ENCODE measurements at places on chromosomes 7 and 10.

DNA sequence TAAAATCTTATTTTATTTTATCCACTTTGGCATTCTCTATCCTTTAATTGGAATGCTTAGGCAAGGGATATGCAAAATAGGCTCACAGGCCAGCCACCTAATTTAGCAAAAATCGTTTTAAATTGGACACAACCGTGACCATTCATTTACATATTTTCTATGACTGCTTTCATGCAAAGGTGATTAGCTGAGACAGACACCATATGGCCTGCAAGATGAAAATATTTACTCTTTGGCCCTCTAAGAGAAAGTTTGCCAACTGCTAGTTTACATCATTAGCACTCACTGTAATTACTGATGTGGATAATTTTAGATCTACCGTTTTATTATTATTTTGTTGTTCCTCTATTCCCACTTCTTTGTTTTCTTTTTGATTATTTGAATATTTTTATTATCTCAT, 375.5 kb upstream of the LRRTM3 start:
- DNase-seq = no peak

GRCh38 chr7:107911981-107912380, 21.0 kb downstream of the DLD start:
- DNase-seq = no peak

- no peak for DNase-seq
Measured at GRCh38 chr7:25303281-25304181, 75.2 kb upstream of the NPVF start.

GRCh38 chr7:143882020-143882603, 19.9 kb downstream of the TCAF1 start:
- DNase-seq = no peak

DNA sequence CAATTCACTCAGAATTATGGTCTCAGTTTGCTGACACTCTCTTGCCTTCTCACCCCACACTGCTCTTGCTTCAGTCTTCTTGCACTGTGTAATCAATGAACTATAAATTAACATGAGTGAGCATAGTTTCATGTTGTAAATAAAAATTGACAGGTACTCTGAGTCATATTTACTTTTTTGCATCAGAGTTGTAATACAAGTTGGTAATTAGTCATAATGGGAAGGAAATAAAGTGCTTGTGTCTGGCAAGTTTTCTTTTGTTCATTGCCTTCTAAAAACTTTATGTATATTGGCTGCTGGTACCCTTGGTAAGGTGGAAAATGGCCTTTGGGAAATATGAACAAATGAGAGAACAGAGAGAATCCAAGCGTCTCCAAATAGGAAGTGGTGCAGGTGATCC, 169.3 kb upstream of the MAGI2 start:
- DNase-seq = no peak

DNA sequence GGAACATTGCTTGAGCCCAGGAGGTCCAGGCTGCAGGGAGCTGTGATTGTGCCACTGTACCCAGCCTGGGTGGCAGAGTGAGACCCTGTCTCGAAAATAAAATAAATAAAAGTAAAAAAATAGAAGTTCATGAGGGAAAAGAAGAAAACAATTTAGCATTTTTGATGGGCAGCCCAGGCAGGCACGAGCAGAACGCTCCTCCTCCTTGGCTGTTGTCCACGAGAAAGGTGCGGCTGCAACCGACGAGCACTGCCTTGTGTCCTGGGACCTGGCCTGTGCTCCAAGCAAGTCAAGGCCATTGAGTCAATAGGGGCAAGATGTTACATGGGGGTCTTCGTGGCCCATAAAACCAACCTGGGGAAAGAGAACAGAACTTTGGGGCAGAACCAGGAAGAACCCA, 25.6 kb downstream of the EBF3 start:
- no peak for DNase-seq

DNA sequence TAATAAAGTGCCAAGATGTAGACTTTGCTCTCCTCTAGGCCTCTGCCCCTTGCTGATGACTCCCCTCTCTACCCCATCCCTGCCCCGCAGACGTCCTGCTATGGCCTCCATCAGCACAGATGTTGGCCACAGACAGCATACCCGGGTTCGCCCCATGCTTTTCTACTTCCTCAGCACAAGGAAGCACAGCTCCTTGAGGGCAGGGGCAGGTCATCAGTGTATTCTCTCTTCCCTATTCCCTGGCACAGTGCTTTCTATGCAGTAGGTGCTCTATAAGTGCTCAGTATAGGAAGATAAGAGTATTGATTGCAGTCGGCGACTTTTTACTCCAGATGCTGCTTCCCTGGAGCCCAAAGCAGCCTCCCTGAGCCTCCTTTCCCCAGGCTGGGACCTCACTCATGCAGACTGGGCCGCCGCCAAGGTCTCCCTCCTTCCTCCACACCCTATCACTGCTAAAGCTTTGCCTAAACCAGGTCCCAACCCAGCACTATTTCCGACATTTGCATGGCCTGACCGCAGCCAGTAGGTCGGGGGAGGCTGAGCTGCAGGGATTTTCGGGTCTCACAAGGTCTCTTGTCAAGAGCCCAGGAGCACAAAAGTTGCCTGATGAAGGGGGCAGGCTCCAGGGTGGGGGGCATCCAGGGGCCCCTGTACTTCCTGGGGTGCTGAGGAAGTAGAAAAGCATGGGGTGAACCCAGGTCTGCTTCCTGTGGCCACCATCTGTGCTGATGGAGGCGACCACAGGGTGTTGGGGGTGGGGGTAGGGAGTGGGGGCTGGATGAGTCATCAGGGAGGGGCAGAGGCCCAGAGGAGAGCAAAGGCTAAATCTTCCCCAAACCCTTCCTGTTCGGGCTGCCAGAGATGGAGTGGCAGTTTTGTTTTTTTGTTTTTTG, 8.0 kb downstream of the CALHM3 start:
- peak; percentile 56 for DNase-seq

DNA sequence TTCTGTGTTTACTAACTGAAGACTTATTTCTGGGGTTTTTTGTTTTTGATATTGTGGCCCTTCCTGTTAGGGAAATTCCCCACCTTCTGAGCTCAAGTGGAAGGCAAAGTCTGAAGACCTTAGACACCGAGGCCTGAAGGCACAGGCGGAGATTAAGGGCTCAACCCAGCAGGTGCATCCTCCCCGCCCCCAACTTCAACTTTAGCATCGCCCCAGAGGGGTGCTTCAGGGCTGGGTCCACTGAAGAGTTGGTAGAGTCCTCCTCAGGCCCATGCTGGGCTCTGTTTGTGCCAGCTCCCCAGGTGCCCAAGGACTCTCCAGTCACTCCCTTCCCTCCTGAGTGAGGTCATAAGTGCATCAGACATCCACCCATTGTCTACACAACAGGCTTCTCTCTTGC, 9.4 kb upstream of the PPIA start:
- no peak for DNase-seq

GRCh38 chr7:100119072-100119969, at the start of the genes CNPY4 and TAF6:
Gene CNPY4, plus strand, starts transcription at chr7:100119634. Its CDS starts 111 bp downstream, at chr7:100119745.
Gene TAF6, minus strand, starts transcription at chr7:100119358. Its CDS starts 5,149 bp downstream, at chr7:100114209.
- DNase-seq = peak; percentile 93

DNA sequence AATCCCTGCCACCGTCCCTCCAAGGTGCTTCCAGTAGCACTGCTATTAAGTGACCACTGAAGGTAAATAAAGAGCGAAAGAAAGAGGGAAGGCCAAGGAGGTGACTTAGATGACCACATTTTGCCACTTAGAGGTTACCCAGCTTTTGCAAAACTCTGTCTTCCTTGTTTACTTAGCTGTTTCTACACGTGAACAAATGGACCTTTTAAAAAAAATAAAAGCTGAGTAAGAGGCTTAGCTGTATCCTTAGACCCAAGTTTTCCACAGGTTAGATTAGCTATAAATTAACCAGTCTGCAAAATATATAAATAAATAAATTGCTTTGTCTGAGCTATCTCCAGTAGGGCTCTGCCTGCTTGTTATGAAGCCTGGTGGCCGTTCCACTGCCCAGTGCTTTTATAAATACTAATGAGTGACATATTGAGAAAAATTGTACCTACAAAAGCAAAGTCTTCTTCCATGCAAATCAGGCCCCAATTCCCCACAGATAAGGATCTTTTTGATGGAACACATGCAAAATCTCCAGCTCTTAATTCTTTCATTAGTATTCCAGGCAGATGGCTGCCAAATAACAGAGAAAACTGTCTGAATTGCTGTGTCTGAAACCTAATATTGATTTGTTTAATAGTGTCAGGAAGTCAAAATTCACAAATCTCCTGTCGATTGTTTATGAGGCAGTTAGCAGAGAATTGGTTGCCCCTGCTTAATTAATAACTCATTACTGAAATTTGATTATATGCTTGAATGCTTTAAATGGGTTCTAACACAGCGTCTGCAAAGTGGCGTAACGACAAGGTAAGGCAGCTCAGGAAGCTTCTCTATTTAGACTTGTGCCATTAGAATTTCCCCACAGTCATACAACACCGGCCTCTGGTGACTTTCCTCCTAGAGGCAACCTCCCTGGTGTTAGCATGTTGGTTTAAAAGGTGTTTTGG, 176.7 kb downstream of the EMX2 start:
- no peak for DNase-seq

- no peak for DNase-seq
Measured at GRCh38 chr10:95834406-95834805, 73.4 kb upstream of the CC2D2B start.

DNA sequence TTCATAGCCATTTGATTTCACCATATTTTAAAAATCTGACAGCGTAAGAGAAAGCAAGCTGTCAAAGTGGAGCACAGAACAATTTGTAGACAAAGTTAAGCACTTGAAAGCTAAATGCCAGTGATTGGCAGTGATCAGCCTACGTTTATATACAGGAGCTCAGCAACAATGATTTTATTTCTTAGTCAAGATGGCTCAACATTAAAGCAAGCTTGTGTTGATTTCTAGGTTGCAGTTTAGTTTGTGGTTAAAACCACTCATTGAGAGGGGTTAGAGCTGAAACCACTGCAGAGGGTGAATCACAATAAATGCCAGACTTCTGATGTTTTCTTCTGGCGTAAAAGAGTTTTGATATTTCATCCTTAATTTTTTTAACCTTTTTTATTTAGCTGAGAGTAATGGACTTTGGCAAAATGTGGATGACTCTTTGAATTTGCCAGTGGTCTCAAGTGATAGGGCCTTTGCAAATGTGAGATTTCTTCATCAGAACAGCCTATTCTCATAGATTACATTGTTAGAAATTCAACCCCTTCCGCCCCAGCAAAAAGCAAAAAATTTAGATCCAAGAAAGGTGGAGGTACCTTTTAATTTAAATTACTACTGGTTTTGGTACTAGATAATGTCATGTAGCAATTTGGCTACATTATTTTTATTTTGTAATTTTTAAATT, 73.8 kb downstream of the SHOC2 start:
- DNase-seq = no peak

- no peak for DNase-seq
Measured at GRCh38 chr10:131746785-131747184, 154.0 kb upstream of the PPP2R2D start.

DNA sequence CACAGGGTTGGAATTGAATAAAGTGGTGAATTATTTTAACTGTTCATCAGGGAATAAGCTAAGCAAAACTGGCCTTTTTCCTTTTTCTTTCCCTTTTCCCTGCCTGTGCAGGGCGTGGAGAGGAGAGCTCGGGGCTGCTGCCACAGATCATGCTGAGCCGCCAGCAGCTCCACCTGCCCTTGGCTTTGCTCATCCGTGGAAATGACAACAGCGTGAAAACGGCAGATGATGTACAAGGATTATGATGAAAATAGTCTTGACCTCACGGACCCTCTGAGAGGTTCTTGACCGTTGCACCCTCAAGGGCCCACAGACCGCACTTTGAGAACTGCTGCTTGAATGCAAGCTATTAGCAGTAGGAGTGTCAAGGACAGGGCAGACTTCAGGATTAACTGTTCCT, 10.6 kb downstream of the PPP2R2D start:
- DNase-seq = no peak

DNA sequence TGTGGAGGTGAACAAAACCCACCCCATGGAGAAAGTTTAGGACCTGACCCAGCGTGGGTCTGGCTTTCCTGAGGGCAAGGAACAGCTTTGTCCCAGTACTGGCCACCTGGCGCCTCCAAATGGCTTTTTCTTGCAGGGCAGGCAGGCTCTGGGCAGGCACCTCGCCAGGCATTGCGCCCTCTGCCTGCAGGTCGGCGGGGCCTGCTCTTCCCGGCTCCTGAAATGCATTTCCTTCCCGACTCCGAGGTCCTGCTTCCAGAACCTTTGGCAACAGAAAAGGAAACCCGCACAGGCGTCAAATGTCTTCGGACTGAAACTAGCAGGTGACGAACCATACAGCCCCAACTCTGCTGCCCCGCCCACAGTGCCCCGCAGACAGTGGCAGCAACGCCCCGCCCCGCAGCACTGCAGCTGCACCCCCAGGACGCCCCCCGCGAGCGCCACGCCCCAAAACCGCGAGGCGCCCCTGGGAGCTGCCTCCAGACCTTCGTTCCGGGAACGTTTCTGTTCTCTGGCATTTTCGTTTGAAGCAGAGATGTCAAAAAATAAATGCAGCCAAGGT, 65.5 kb downstream of the C10orf143 start:
- no peak for DNase-seq

- no peak for DNase-seq
Measured at GRCh38 chr7:33770576-33770975, 134.8 kb upstream of the BMPER start.

DNA sequence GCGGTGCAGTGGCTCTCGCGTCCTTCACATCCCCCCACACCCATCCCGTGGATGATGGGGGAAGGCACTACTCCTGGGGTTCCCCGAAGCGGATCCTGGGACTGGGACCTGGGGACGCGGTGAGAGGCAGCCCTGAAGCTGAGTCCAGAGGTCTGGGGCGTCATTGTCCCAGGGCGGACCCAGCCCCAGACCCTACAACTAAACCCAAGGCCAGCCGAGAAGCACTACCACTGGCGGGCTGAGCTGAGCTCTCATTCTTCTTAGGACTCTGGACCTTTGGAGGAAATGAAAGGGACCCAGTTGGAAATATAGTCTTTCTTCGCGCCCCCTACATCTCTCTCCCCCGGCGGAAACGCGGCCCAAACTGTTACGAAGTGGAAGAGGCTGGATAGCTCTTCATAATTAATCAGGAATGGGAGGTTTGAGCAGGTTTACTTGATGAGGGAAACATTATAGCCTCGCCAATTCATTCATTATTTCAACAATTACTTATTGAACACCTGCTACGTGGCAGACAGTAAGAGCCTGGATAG, 389 bp upstream of the FBXL15 start:
- DNase-seq = no peak

DNA sequence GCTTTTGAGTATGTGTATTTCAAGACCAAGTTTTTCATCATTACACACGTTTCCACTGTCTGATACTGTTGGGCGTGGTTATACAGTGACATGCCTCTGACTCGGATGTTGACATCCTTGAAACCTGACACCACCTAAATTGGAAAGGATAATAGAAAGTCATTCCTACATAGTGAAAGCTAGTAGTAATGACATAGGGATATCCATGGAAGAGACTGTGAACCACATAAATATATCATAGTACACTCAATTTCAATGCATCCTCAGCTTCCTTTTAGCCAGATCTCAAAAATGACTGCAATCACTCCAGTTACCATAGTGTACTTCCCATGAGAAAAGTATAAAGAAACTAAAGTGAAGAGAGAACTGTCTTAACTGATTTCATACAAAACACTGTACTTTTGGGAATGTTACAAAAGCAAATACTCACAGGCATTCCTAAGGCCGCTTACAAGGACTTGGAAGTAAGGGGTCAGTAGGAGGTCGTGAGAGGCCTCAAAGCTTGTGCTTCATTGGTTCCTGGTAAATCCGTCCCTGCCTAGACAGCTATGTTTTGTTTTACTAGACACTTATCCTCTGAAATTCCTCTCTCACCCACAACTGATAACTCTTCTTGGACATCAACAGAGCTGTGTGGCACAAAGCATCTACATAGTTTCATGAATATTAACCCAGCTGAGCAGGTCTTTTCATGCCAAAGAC, 71.8 kb upstream of the VWDE start:
- DNase-seq = no peak

GRCh38 chr7:100951172-100951571, 1.8 kb downstream of the MUC3A start:
- no peak for DNase-seq

GRCh38 chr7:71615017-71615416, 483.1 kb downstream of the GALNT17 start:
- DNase-seq = no peak

All from activated CD8-positive, alpha-beta memory T cell treated with anti-CD3 and anti-CD28 coated beads for 1 hour (primary cell).